ENCODE measurements at places on chromosomes 6 and 20. TPM values are rescaled to one million over a fixed set of nuclear protein-coding genes. Genes with fewer than 3 reads are reported as not detected.

TP53TG5 gene
- total RNA-seq, result not detected

DNA sequence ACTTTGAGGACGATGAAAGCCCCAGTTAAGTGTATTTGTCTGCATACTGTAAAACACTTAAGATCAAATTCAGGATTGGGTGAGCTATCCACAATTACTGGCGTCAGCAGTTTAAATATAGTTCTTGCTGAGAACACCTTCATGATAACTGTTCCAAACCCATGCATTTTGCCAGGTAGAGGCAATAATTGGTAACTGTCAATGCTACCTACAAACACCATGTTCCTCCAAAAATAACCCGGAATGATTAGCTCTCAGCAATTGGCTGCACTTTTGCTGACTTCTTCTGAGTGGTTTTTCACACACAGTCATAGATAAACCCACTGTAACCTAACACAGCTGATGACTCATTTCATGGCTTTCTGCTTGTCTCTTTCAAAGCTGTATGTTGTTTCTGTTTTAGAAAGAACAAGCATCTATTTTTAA is 1358.6 kb upstream of the GJE1 start:
- DNase-seq, result no peak

DNA sequence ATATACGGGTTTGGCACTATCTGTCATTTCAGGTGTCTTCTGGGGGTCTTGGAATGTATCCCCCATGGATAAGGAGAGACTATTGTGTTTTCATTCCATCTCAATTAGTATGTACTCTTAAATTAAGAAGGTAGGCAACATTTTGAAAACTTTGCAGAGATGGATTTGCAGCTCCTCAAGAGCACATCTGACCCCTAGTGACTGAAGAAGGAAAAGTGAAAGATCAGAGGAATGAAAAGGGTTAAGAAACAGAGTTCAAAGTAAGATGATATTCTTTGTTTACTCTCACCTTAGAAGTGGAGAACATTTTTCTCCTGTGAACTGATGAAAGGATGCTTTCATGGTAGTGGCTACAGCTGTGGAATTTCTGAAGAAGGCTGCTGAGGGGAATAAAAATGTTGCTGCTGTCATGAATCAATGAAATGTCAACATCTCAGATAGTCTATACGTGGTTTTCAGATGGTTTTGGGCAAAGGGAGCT is 41.5 kb downstream of the SH3BGRL2 start:
- DNase-seq, result no peak

GRCh38 chr6:133447924-133448323 is 206.8 kb downstream of the EYA4 start:
- DNase-seq, result no peak

Measured in mucosa of gallbladder (tissue), 1 donor.